ENCODE measurements at places on chromosomes 2 and 18.

DNA sequence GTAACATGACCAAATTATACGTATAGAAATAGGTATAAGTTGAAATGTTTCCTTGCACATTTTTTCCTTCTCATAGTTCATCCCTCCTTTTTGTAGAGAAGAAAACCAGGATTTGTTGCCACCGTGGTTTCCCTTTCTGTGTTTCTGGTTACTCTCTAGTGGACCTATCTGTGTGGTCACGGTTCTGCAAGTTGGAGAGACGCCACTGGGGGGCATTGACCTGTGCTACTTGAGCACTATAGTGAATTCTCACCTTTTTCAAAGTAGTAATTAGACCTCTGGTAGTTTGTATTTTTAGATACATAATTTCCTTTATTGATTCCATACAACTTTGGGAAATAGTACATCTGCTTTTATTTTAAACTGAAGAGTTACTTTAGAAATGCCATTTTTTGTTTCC is 444.8 kb downstream of the PTPRM start:
- no peak for DNase-seq

DNA sequence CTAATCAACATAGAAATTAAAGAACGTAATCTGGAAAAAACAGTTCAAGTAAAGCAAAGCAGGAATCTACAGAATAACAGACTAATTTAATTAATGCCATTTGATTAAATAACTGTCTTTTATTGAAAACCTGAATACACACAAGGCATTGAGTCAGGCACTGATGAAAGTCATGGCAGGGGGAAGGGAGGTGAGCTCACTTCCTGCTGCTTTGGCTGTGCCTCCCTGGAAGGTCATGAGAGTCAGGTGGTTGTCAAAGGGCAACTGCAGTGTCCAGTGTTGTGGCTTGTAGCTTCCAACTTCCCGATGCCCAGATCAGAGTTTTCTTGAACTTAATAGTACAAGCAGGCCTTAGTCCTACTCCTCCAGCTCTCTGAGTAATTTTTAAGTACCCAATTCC is 180.9 kb downstream of the PID1 start:
- peak; percentile 8 for DNase-seq

GRCh38 chr18:73887801-73888200 is 259.8 kb downstream of the FBXO15 start:
- DNase-seq = no peak

- DNase-seq = no peak
Observed at GRCh38 chr2:26519396-26520147, 41.6 kb upstream of the OTOF start.

DNA sequence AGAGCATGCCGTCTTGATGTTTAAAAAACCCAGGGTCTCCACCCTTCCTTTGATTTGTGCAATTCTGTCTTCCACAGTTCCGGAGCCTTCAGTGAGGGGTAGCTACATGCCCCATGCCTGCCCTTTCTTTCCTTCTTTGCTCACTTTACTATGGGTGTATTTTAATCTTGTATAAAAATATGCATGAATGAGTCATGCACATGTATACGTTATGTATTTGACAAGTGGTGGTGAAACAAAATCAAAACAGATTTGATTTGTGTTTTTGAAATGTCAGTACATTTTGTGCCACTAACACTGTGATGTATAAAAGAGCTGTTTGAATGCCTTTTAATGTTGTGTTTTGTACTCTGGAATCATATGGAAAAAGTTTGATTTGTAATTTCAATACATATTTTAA is 126.5 kb downstream of the RNF144A start:
- no peak for DNase-seq

GRCh38 chr2:237874585-237875161 is 15.2 kb downstream of the RAMP1 start:
- peak; percentile 38 for DNase-seq

All from urothelium cell line (cell line).